Activated CD4-positive, alpha-beta T cell treated with anti-CD3 and anti-CD28 coated beads for 4 hours (primary cell): ENCODE measurements at places on chromosomes 11 and 22.

GRCh38 chr11:67354075-67355022 lies 1.0 kb upstream of the POLD4 start:
- DNase-seq: no peak

GRCh38 chr22:48235744-48236143 lies 1473.3 kb downstream of the TBC1D22A start:
- no peak for DNase-seq

- no peak for DNase-seq
Observed at GRCh38 chr11:93591247-93591898, 48.2 kb upstream of the SMCO4 start.

GRCh38 chr11:44029977-44030911 lies 17.5 kb upstream of the ACCSL start:
- DNase-seq: no peak

- DNase-seq: no peak
Observed at GRCh38 chr11:100851147-100851546, 164.1 kb downstream of the ARHGAP42 start.

DNA sequence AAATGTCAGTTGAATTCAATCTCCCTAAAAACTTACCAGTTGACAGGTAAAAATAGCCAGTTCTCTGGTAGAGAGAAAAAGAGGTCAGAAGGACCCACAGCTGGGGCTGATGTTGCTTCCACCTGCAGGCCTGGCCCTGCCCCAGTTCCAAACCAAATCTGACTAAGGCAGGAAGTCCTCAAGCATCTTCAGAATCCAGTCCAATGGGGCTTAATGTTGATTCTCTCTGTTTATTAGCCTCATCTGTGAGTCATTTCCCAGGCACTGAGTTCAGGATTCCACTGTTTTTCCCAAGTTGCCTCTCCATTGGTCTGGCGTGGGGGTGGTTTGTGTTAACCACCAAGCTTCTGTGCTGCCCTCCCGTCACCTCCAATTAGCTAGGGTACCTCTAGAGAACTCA lies 601.8 kb downstream of the INSC start:
- no peak for DNase-seq

- DNase-seq: no peak
Observed at GRCh38 chr11:35098855-35099254, 40.1 kb upstream of the CD44 start.

GRCh38 chr22:33723915-33724314 lies 196.4 kb downstream of the LARGE1 start:
- DNase-seq: no peak

DNA sequence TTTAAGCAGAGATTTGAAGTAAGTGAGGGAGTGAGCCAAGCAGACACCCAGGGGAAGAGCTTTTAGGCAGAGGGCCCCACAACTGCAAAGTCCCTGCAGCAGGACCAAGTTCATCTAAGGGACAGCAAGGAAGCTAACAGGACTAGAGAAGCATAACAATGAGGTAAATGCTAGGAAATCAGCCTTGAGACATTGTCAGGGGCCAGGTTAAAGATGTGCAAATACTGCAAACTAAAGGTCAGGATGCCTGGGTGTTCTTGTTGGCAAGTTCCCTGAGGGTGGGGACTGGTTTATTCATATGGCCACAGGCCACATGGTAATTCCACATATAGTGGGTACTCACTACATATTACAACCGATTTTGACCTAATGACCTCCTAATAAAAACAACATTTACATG lies 399.2 kb upstream of the NARS2 start:
- DNase-seq: no peak

DNA sequence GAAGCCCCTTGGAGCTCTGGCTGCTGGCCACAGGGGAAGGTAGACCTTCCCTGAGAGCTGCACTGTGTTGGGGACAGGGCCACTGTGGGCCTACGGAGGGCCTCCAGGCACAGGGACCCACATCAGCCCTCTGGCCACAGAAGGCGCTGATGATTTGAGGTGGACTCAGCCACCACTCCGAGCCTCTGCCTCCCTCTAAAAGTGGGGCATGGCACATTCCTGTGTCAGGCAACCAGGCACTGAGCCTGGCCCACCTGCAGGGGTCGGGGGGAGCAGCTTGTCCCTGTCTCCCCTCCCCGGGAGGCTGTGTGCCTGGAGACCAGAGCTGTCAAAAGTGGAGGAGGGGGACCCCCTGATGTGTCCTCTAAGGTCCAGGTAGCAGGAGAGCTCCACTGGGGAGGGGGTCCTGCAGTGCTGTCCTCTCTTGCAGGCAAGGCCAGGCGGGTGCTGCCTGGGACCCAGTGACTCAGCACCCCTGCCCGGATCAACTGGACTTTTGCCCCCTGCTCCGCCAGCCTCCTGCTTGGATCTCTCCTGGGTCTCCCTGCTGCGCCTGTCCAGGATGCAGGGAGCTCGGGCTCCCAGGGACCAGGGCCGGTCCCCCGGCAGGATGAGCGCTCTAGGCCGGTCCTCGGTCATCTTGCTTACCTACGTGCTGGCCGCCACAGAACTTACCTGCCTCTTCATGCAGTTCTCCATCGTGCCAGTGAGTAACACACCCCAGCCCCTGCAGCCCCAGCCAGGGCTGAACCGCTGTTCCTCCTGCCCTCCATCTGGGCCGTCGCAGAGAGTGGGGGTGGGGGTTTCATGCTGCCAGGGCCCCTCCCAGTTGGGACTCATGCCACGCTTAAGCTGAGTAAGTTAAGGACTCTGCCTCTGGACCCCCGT lies 17.5 kb upstream of the CDKN1C start:
- DNase-seq: no peak

DNA sequence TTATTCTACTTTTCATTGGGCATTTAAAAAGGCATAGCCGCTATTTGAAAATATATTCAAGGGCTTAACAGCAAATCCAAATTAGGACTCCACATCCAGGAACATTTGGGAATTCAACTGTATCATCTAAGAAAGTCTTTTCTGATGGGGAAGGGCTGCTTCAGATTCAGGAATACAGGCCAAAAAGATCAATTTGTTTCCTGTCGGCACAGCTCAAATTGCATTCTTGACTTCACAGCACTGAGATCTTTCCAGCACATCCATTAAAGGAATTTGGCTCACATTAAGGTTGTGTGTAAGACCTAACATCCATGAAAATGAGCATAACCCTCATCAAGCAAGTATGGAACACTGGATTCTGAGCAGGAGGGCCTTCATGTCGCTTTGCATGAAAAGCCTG lies 1169.5 kb upstream of the CCDC90B start:
- DNase-seq: no peak

GRCh38 chr22:43566561-43567332 lies 154.9 kb downstream of the MPPED1 start:
- no peak for DNase-seq

- no peak for DNase-seq
Observed at GRCh38 chr11:118933486-118933885, 7.8 kb upstream of the BCL9L start.

GRCh38 chr11:91932151-91932821 lies 292.3 kb upstream of the FAT3 start:
- DNase-seq: no peak

GRCh38 chr11:102177974-102178631 lies 67.9 kb downstream of the YAP1 start:
- DNase-seq: no peak

GRCh38 chr11:17631702-17632365 lies 84.8 kb downstream of the OTOG start:
- DNase-seq: no peak

GRCh38 chr11:2674658-2675131 lies 25.1 kb downstream of the KCNQ1OT1 start:
- DNase-seq: no peak

DNA sequence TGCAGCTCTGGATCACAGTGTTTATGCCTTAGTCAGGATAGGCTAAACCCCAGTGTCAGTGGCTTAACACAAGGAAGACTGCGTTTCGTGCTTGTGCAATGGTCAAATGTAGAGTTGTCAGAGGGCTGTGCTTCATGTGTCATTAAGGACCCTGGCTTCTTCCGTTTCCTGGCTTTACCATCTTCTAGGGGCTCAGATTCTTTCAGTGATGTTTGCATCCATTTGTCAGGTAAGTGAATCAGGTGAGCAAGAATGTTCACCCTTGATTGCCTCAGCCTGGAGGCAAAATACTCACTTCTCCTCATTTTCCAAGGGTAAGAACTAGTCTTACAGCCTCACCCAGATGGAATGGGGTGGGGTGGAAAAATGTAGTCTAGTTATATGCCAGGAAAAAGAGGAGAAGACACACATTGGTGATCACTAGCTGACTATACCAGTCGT lies 20.5 kb upstream of the AMOTL1 start:
- no peak for DNase-seq

- no peak for DNase-seq
Observed at GRCh38 chr11:2381494-2382128, 4.5 kb downstream of the CD81 start.

DNA sequence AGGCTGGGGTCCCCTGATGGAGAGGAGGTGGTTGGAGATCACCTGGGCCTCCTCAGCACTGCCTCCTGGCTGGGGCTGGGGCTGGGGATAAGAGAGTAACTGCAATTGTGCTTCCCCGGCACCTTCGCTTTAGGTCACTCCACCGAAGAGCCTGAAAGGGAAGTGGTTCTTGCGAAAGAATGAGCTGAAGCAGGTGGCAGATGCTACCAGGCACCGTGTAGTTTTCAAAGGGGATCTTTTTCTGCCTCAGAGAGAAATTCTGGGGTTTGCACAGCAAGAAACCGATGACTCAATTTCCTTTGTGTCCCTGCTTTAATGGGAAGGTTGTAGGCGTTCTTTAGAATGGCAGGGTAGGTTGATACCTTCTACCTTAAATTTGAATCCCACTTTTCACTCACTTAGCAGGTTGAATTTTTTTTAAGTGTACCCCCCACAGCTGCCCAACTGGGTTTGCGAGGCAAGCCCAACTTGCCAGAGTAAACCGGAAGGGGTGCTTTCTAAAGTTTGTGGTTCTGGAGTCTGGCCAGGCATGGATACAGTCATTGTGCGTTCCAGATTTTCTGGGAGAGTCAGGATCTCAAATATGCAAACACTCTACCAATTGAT lies 5.3 kb downstream of the CD44 start:
- peak; percentile 65 for DNase-seq

DNA sequence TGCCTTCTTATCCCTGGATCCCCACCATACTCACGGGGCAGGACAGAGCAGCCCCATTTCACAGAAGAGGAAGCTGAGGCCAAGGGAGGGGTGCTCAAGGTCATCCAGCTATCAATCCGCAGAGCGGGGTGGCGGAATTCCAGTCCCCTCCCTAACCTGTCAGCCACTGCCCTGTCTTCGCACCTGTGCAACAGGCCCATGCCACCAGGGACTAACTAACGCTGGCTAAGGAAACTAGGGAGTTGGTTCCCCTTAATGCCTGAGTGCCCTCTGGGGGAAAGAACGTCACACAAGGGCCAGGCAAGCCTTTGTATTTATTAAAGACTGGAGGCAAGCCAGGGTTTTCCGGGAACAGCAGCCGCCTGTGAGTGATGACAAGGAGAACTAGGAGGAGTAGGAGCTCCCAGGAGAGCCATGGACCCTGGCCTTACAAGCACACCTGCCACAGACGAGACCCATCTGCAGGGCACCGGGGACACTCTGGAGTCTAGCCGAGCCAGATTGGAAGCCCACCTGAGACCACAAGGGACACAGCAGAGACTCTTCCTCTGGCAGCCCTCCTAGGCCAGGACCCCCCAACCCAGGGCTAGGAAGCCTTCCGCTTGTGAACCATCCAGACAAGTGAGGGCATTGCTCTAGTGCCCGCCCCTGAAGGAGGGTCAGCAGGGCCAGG lies 64.4 kb downstream of the MYH9 start:
- DNase-seq: no peak

DNA sequence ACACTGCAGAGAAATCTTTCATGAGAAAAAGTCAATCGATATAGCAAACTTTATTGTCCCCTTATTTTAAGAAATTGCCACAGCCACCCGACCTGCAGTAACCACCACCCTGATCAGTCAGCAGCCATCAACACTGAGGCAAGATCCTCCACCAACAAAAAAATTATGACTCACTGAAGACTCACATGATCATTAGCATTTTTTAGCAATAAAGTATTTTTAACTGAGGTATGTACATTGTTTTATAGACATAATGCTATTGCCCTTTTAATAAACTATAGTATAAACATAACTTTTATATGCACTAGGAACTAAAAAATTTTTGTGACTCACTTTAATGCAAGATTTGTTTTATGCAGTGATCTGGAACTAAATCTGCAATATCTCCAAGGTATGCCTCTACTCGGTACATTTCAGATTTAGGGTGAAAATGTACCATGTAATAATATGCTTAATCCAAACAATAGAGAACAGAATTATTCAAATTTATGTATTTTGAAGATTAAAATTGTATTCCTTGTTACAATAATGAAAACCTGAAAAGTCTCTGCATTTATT lies 79.2 kb upstream of the CEP126 start:
- DNase-seq: no peak

- DNase-seq: no peak
Observed at GRCh38 chr11:83927422-83927821, 641.3 kb upstream of the CCDC90B start.

DNA sequence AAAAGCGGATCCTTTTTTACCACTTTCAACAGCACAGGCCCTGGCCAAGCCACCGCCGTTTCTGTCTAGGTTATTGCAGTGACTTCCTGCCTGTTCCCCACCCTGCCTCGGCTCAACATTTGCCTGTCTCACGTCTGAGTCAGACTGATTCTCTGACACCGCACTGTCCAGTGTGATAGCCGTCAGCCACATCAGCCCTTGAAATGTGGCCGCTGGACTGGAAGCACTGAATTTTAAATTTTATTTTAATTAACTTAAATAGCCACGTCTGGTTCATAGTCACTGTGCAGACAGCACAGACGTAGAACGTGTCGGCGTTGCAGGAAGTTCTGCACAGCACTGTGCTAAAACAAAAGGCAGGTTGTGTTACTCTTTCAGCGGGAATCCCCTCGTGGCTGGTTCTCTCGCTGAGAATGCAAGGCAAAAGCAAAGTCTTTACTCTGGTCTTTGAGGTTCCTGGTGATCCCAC lies 56.3 kb upstream of the ADSL start:
- peak; percentile 64 for DNase-seq

DNA sequence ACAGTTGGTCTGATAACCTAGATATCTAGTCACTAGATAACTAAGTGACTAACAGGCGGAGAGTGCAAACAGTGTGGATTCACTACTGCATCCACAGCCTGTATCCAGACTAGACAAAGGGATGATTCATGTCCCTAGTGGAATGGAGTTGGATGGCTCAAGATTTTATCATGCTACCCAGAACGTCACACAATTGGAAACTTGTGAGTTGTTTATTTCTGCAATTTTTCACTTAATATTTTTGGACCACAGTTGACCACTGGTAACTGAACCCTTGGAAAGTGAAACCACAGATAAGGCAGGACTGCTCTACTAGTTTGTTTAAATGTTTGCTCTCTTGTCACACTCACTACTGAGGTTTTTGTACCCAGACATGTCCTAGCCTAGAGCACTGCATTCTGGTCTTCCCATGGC lies 76.0 kb downstream of the UBASH3B start:
- no peak for DNase-seq

GRCh38 chr22:49609207-49609876 lies 218.3 kb downstream of the BRD1 start:
- no peak for DNase-seq
